ENCODE measurements at places on chromosomes 4 and X. TPM values are rescaled to one million over a fixed set of nuclear protein-coding genes. Genes with fewer than 3 reads are reported as not detected.

DNA sequence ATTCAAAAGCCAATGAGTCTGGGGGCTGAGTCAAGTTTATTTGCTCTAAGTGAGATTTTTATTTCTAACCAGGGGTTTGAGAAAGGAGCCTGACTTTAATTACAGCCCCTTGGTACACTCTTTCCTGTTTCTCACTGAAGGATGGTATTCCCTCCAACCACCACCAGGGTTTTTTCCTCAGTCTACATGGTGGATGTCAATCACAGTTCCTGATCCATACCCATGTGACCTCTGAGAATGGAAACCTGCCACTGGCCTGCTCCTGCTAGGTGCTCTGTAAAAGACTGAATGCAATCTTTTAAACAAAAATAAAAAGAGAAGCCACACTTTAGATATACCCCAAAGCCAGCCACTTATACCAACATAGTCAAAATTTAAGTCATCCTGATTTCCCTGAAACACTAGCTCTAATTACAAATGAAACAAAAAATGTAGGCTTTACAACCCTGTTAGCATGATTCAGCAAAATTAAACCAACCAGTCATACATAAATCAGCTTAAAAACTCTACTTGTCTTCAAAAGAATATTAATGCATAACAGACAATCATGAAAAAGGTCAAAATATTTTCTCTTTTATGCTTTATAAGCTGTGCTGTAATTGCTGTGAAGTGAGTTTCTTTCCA is 112.1 kb upstream of the NWD2 start:
- H3K4me1 ChIP-seq, result no peaks in the 10 kb centered on the region
- DNase-seq, result no peak
- no peaks in the 10 kb centered on the region for H3K36me3 ChIP-seq
- H3K27me3 ChIP-seq, result no peaks in the 10 kb centered on the region
- H3K4me3 ChIP-seq, result no peak overlapping the region

GRCh38 chrX:142201113-142201512 is 4.0 kb downstream of the MAGEC2 start:
- H3K36me3 ChIP-seq, result no peaks in the 10 kb centered on the region
- H3K27ac ChIP-seq, result no peak overlapping the region
- no peak for DNase-seq
- H3K4me3 ChIP-seq, result no peak overlapping the region

DNA sequence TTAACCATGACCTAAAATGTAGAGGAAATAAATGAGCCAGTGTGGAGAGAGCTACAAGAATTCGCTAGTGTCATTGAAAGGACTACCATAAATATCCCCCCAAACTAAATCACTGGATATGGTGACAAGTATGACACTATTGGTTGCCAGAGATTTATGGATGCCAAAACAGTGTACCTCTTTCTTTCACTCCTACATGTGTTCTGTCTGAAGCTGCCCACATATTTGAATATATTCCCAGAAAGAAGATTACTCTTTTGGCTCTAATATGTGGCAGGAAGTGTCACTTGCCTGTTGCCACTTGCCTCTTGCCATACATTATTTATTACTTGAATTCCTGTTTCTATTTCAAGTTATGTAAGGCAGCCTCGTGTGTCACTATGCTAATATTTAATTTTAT is 1573.6 kb downstream of the TECRL start:
- no peaks in the 10 kb centered on the region for H3K4me1 ChIP-seq
- no peaks in the 10 kb centered on the region for H3K27me3 ChIP-seq
- H3K4me3 ChIP-seq, result no peak overlapping the region
- no peak overlapping the region for H3K27ac ChIP-seq
- no peaks in the 10 kb centered on the region for H3K36me3 ChIP-seq

NDNF gene
- total RNA-seq, result 3.0 TPM

DNA sequence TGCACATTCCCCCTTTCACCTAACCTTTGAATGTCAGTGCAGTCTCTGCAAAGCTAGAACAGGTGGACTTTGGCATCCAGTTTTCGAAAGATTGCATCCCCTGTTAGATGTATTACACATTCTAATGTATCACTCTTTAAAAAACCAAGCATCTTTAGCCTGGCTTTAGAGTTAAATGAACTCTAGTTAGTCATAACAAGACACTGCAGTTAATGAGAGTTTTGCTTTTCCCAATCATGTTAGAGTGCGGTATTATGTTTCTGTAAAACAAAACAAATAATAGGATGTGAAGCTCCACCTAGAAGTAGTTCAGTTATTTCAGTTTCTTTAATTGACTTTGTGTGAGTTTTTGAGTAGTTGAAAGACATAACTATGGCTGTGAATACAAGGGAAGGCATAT is 42.2 kb downstream of the PARM1 start:
- no peaks in the 10 kb centered on the region for H3K4me1 ChIP-seq
- no peaks in the 10 kb centered on the region for H3K27me3 ChIP-seq
- no peak for DNase-seq

DNA sequence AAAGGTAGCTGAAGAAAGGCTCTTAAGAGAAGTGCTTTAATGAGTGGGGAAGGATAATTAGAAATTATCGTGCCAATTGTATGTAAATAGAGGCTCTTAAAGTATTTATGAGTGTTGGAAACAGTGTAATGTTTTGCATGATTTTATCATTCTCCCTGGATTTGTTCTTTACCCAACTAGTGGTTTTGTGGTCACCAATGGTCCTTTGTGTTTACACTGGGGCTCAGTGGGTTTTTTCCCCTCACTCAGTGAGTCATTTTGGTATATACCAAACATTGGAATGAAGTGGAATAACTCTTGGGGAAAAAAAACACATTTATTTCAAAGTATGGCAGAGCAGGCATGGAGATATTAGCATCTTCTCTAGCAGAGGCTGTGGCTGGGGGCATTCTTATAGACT is 20.8 kb upstream of the LGI2 start:
- H3K4me3 ChIP-seq, result no peak overlapping the region
- H3K4me1 ChIP-seq, result no peaks in the 10 kb centered on the region
- no peak for DNase-seq
- H3K27me3 ChIP-seq, result no peaks in the 10 kb centered on the region

L1CAM gene
- 11.0 TPM for total RNA-seq

DNA sequence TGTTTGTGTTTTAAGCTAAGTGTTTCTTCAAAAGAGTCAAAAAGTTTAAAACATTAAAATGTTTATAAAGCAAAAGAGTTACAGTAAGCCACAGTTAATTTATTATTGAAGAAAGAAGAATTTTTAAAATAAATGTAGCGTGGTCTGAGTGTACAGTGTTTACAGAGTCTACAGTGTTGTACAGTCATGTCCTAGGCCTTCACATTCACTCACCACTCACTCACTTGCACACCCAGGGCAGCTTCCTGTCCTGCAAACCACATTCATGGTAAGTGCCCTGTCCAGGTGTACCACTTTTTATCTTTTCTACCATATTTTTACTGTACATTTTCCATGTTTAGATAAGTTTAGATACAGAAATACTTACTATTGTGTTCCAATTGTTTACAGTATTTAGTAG is 239.7 kb upstream of the AGA start:
- H3K4me3 ChIP-seq, result no peak overlapping the region
- H3K4me1 ChIP-seq, result no peaks in the 10 kb centered on the region
- H3K27ac ChIP-seq, result no peak overlapping the region
- no peak for DNase-seq

SAT1 gene
- total RNA-seq, result 154 TPM

- H3K27me3 ChIP-seq, result no peaks in the 10 kb centered on the region
- no peak overlapping the region for H3K27ac ChIP-seq
- DNase-seq, result no peak
- no peaks in the 10 kb centered on the region for H3K4me1 ChIP-seq
These were observed 29.6 kb upstream of the AP1AR start for GRCh38 chr4:112201915-112202505.

CDX4 gene
- total RNA-seq, result not detected

GRCh38 chrX:30215357-30215843 is at the start of gene MAGEB2:
MAGEB2 (plus strand) TSS chrX:30215563; CDS start chrX:30218581, 3,018 bp downstream.
- DNase-seq, result no peak
- no peaks in the 10 kb centered on the region for H3K36me3 ChIP-seq
- H3K4me1 ChIP-seq, result no peaks in the 10 kb centered on the region
- H3K4me3 ChIP-seq, result no peak within 1 kb of the TSS
- no peaks in the 10 kb centered on the region for H3K27me3 ChIP-seq

GRCh38 chr4:3229964-3230363 is 19.0 kb upstream of the MSANTD1 start:
- H3K36me3 ChIP-seq, result no peaks in the 10 kb centered on the region
- no peaks in the 10 kb centered on the region for H3K4me1 ChIP-seq
- no peak overlapping the region for H3K4me3 ChIP-seq
- H3K27ac ChIP-seq, result no peak overlapping the region
- DNase-seq, result no peak
- H3K27me3 ChIP-seq, result no peaks in the 10 kb centered on the region

ADGRG2 gene
- total RNA-seq, result 0.20 TPM

DNA sequence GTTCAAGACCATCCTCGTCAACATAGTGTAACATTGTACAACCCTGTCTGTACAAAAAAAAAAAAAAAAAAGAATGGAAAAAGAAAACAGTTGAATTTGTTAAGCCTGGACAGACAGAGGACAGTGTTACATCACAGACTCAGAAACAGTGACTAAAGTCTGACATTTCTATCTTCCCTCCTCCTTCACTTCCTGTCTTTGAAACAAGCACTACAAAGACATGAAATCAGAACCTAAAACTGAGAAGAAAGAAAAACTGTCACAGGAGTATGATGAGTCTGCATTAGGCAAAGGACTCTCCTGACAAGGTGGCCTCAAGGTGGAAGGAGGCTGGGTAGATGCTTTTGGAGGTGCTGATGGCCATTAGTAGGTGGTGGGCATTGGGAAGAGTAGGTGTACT is 126.7 kb downstream of the RBM47 start:
- no peaks in the 10 kb centered on the region for H3K36me3 ChIP-seq
- no peaks in the 10 kb centered on the region for H3K27me3 ChIP-seq
- H3K4me3 ChIP-seq, result no peak overlapping the region
- no peak for DNase-seq
- peaks cover 12% of the 10 kb centered on the region for H3K4me1 ChIP-seq

- no peaks in the 10 kb centered on the region for H3K36me3 ChIP-seq
- no peaks in the 10 kb centered on the region for H3K4me1 ChIP-seq
- no peaks in the 10 kb centered on the region for H3K27me3 ChIP-seq
- no peak for DNase-seq
- no peak overlapping the region for H3K4me3 ChIP-seq
These were observed 236.1 kb upstream of the LDB2 start for GRCh38 chr4:17134565-17134964.

SLC26A1 gene
- not detected for total RNA-seq

DNA sequence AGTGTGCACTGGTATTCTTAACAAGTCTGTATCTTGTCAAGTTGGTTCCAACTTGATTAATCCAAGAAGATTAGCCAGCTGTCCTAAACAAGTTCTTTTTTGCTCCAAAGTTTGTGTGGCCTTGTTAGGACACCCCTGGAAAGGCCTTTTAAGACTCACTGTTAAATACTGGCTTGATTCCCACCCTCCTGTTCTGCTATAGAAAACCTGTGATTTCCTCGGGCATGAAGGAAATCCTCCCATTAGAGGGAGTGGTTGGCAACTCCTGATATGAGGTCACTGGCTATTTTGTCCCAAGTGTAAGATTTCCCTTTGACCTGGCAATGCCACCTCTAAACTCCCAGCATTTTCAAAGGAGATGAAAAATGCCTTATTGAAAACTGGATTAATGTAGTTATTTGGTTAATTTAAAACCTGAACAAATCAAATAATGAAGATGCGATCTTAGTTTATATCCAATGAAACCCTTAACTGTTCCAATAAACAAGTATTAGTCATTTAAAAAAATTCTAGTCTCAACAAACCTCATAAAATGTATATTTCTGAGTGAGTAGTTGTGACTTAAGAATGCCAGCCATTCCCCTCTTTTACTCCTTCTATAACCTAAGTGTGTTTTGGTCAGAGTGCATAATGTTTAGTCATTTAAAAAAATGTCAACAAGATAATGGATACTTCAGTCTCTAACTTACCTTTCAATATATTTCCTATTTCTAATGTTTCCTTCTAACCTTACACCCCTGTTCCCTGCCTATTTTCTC is 94.4 kb downstream of the NPNT start:
- peaks cover 25% of the 10 kb centered on the region for H3K4me1 ChIP-seq
- no peaks in the 10 kb centered on the region for H3K27me3 ChIP-seq
- no peak overlapping the region for H3K4me3 ChIP-seq
- no peak overlapping the region for H3K27ac ChIP-seq
- no peak for DNase-seq
- no peaks in the 10 kb centered on the region for H3K36me3 ChIP-seq

- no peaks in the 10 kb centered on the region for H3K27me3 ChIP-seq
- DNase-seq, result no peak
- peaks cover 33% of the 10 kb centered on the region for H3K4me1 ChIP-seq
These were observed 2.4 kb downstream of the TMEM131L start for GRCh38 chr4:153468587-153468986.

- H3K36me3 ChIP-seq, result peaks cover 50% of the 10 kb centered on the region
- H3K4me3 ChIP-seq, result no peak overlapping the region
- H3K27me3 ChIP-seq, result no peaks in the 10 kb centered on the region
- no peak for DNase-seq
- peaks cover 11% of the 10 kb centered on the region for H3K4me1 ChIP-seq
These were observed 53.0 kb downstream of the SEPTIN11 start for GRCh38 chr4:77002321-77003107.

GRCh38 chrX:100376576-100376975 is 33.5 kb downstream of the PCDH19 start:
- no peaks in the 10 kb centered on the region for H3K4me1 ChIP-seq
- no peaks in the 10 kb centered on the region for H3K36me3 ChIP-seq
- H3K27ac ChIP-seq, result no peak overlapping the region
- no peak overlapping the region for H3K4me3 ChIP-seq
- no peaks in the 10 kb centered on the region for H3K27me3 ChIP-seq

DNA sequence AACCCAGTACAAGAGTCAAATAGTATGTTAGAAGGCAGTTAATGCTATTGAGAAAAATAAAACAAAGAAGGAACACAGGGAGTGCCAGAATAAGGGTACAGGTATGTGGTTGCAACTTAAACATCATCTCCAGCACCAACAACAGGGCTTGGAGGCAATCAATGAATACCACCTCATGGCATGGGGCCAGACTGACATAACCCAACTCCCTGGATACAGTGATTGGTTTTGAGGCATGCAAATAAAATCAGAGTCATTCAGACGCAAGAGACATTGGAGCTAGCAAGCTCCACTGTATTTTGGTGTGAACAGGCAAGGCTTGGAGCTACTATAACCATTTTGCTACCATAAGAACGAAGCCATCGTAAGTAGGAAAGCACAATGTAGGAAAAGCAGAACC is 56.7 kb downstream of the PPP3CA start:
- peaks cover 16% of the 10 kb centered on the region for H3K4me1 ChIP-seq
- H3K36me3 ChIP-seq, result no peaks in the 10 kb centered on the region
- no peak for DNase-seq
- H3K4me3 ChIP-seq, result no peak overlapping the region
- no peaks in the 10 kb centered on the region for H3K27me3 ChIP-seq

DNA sequence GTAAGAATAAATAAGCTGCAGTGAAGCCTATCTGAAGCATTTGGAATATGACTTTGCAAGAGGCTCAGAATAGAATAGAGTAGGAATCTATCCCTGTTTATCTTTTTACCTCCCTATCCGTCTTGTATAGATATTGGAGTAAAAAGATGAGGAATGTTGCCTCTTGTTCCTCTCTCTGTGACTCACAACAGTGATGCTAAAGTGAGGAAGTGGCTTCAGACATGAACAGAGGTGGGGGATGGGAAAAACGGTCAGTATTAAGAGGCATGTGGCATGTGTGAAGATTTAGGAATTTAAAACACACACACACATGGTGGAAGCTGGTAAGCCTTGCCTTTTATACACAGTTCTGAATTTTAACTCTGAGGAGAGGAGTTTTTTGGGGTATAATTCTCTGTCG is 3.8 kb upstream of the DCAF4L1 start:
- no peak for DNase-seq
- H3K4me3 ChIP-seq, result no peak overlapping the region
- no peaks in the 10 kb centered on the region for H3K27me3 ChIP-seq
- no peak overlapping the region for H3K27ac ChIP-seq
- H3K36me3 ChIP-seq, result no peaks in the 10 kb centered on the region

PPARGC1A gene
- 47.2 TPM for total RNA-seq

CXCL10 gene
- total RNA-seq, result 0.61 TPM

Measured in heart left ventricle (tissue), 16 donors.